ENCODE measurements at places on chromosomes 1 and 21. TPM values are rescaled to one million over a fixed set of nuclear protein-coding genes. Genes with fewer than 3 reads are reported as not detected.

The C1QB gene
- 7.0 TPM for total RNA-seq

The ADCY10 gene
- 0.27 TPM for total RNA-seq

The ALG14 gene
- total RNA-seq = 3.2 TPM

The RGS5 gene
- total RNA-seq = 10.9 TPM

The KIAA1614 gene
- 8.2 TPM for total RNA-seq

The SLC2A1 gene
- total RNA-seq = 50.2 TPM

The PRELP gene
- total RNA-seq = 0.27 TPM

All from cerebellum (tissue), 4 donors.